ENCODE measurements at places on chromosomes 5 and 9.

- no peak for DNase-seq
Measured at GRCh38 chr9:135761150-135761844, 59.3 kb downstream of the KCNT1 start.

DNA sequence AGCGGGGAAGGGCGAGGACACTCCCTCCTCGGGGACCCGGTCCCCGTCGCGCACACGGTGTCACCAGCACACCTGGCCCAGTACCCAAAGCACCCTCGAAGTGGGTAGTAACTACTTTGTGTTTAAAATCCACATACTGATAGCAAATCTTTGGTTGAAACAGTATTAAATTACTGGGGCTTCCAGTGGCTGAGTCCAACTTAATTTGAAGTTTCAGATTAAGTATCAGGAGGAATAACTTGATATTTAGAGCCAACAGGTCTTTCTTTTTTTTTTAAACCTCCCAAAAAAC lies 615 bp downstream of the ATG10 start:
- no peak for DNase-seq

- DNase-seq = peak; percentile 92
Measured at GRCh38 chr5:180328296-180329137, 24.6 kb downstream of the GFPT2 start.

DNA sequence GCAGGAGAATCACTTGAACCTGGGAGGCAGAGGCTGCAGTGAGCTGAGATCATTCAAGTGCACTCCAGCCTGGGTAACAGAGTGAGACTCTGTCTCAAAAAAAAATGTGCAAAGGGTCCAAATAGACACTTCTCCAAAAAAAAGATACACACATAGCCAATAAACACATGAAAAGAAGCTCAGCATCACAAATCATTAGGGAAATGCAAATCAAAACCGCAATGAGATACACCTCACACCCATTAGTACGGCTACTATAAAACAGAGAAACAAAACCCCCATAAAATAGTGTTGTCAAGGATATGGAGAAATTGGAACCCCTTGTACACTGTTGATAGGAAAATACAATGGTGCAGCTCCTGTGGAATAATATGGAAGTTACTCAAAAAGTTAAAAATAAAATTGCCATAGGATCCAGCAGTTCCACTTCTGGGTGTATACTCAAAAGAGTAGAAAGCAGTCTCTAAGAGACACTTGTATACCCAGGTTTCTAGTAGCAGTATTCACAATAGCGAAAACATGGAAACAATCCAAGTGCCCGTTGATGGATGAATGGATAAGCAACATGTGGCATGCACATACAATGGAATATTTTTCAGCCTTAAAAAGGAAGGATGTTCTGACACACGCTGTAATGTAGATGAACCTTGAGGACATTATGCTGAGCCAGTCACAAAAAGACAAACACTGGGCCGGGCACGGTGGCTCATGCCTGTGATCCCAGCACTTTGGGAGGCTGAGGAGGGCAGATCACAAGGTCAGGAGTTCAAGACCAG lies 57.2 kb upstream of the PPARGC1B start:
- DNase-seq = no peak

GRCh38 chr5:90037646-90038045 lies 371.9 kb downstream of the CETN3 start:
- DNase-seq = no peak

- DNase-seq = no peak
Measured at GRCh38 chr5:56733580-56733979, 81.8 kb upstream of the MAP3K1 start.

- DNase-seq = no peak
Measured at GRCh38 chr5:1430121-1430795, 15.0 kb downstream of the SLC6A3 start.

- no peak for DNase-seq
Measured at GRCh38 chr5:80933036-80933435, 27.1 kb upstream of the RASGRF2 start.

DNA sequence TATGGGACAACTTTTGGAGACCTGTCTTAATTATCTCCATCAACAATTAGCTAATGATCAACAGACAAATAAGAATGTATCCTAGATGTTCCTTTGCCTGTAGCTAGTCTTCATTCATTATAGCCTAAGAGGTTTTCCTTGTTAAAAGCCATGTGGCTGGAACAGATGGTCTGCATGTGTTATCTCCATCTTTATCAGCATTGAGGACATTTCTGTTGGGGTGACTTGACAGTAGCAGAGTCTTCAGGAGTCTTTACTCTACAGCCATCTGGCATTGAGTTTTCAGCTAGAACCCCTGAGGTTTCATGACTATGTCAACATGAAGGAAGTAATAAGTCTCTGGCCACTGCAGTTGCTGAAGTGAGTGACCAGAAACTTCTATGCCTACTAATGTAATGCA lies 106.6 kb upstream of the TLE4 start:
- DNase-seq = no peak

GRCh38 chr5:43421450-43422133 lies 9.4 kb upstream of the CCL28 start:
- DNase-seq = no peak

GRCh38 chr5:159826351-159827214 lies 89.7 kb upstream of the ADRA1B start:
- no peak for DNase-seq

- no peak for DNase-seq
Measured at GRCh38 chr9:122318284-122318683, 52.5 kb upstream of the PTGS1 start.

DNA sequence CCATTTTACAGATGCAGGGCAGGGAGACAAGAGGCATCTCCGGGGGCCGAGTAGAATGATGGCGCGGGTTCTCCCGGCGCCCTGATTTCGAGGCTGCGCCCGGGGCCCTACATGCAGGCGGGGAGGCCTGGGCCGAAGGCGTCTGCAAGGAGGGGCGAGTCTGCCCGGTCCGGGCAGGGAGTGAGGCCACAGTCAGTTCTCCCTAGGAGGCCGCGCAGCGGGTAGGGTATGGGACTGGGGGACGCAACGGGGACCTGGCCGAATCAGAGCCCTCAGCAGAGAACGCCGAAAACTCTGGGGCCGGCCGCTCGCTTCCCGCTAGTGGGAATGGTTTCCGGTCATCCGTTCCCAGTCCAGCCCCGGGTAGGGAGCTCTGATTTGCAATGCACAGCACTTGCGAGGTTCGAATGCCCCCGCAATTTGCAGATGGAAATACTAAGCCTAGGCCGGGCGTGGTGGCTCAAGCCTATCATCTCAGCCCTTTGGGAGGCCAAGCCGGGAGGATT lies 6.4 kb downstream of the TLX3 start:
- no peak for DNase-seq
